Osteoblast (primary cell): ENCODE measurements at places on chromosomes 5 and 9. TPM values are rescaled to one million over a fixed set of nuclear protein-coding genes. Genes with fewer than 3 reads are reported as not detected.

Gene QRFP
- not detected in 2 replicates for total RNA-seq

Gene HMMR
- 2.5 and 2.9 TPM in 2 replicates for total RNA-seq

Gene ENHO
- total RNA-seq, result under 0.01 and 0.29 TPM in 2 replicates

Gene BTNL3
- not detected in 2 replicates for total RNA-seq

Gene MSX2
- 1.5 and 2.2 TPM in 2 replicates for total RNA-seq

Gene SLC9A3
- total RNA-seq, result 1.2 and 1.4 TPM in 2 replicates

Gene DBH
- not detected in 2 replicates for total RNA-seq

Gene PTCD2
- total RNA-seq, result 8.3 and 9.4 TPM in 2 replicates

DNA sequence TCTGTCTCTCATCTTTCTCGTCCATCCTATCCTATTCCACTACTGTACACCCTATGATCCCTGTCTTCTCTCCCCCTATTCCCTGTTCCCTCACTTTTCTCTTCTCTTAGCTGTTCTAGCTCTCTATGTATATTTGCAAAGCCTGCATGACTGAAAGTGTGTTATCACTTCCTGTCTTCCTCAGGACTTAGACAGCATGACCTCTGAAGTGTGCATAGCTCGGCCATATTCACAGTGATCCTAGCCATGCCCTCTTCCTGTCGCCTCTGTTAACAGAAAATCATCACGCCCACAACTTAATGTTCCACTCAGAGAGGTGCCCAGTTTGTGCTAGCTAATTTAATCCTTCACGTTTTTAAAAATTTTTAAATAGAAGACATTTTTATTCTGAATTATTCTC lies 35.8 kb upstream of the CDH6 start:
- no peak for DNase-seq

GRCh38 chr9:506281-506680 lies 291.6 kb downstream of the DOCK8 start:
- DNase-seq, result no peak

GRCh38 chr9:131622523-131622922 lies 77.2 kb downstream of the PRRT1B start:
- DNase-seq, result no peak

DNA sequence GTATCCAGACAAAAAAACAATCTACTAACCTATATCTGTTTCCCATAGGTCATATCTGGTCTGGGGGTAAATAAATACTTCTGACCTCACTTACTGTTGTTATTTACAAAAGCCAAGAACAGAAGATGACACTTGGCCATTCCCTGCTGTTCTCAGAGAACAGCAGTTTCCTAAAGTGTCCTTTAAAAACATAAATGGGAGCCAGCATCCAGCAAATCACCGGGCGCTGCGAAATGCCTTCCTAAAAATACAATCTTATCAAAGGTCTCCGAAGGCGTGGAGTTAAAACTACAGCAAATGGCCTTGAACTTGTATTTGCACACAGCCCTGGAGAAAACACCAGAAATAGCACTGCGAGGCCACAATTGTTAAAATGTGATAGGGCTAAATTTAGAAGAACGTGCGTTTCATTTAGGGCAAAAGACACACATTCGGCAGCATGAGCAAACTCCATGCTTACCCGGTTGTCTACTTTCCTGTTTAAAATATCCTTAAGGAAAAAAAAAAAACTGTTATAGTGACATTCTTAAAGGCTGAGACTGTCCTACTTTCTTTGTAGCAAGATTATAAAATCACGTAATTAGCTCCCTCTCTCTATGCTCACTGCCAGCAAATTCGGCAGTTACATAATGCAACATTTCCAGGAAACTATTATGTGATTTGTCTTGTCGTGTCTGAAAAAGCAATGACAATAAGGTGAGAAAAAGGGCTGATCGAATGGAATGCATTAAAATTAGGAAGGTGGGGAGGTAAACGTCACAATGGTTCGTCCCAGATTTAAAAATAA lies 1.5 kb downstream of the NFIL3 start:
- DNase-seq, result peak; percentile 95

DNA sequence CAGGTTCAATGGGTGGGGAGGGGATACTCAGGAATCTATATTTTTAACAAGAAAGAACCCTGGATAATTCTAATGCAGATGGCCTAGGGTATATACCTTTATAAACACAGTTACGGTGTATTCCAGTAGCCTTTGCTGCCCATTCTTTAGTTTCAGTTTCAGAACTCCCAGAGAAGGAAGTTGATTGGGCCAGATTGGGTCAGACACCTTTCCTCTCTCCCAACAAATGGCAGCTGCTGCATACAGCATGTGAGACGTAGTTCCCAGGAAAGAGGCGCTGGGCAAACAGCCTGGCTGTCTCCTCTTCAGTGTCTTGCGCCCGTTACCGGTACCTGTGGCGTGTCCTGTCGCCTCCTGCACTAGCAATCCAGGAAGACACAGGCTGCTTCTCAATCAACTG lies 20.4 kb downstream of the ACO1 start:
- no peak for DNase-seq

DNA sequence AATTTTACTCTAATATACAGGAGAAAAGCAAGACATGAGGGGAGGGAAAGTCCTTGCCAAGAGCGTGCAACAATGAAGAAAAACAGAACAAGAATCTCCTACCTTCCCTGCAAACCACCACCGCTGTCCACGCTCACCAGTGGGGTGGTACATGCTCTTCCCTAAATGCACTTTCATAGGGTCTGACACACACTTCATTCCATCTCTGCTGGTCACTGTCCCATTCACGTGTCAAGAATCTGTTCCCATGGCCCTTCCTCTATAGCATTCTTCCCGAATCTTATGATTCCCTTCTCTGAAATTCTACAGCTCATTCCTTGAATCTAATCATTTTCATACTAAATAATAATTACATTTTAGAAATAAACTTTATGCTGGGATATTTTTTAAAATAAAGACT lies 11.4 kb upstream of the DNAH5 start:
- no peak for DNase-seq

DNA sequence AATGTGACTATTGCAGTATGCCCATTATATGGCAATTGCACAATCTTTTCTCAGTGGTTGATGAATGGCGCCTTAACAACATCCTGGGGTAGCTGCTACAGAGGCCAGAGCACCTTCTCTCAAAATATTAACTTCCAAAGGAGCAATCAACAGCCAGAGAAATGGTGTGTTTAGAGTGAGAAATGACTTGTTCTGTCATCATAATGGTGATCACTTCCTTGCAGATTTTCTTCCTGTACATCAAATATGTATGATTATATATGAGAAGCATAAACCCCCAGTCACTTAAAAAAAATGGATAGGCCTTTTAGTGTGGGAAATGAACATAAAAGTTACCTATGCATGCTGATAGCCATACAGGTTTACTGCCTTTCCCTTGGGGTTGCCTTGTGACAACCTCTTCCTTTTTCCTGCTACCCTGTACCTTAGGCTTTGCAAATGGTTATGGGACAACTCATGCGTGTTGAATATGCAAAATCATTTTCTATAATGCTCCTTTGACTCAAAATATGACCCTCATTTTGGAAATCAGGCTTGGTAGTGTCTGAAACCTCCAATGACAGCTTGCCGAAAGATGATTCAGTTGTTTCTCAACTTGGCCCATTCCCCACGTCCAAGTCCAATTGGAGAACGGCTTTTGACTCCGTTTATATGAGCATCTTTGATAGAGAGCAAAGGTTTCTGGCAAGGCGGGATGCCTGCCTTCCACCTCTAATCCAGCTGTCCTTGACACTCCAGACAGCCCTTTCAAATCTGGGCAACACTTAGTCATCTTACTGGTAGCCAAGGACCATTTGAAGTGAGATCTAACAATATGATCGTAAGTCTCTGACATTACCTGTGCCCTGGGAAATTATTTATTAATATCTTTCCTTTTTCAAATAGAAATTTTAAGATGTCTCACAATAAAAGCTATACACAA lies 69.3 kb downstream of the SLC1A1 start:
- no peak for DNase-seq

DNA sequence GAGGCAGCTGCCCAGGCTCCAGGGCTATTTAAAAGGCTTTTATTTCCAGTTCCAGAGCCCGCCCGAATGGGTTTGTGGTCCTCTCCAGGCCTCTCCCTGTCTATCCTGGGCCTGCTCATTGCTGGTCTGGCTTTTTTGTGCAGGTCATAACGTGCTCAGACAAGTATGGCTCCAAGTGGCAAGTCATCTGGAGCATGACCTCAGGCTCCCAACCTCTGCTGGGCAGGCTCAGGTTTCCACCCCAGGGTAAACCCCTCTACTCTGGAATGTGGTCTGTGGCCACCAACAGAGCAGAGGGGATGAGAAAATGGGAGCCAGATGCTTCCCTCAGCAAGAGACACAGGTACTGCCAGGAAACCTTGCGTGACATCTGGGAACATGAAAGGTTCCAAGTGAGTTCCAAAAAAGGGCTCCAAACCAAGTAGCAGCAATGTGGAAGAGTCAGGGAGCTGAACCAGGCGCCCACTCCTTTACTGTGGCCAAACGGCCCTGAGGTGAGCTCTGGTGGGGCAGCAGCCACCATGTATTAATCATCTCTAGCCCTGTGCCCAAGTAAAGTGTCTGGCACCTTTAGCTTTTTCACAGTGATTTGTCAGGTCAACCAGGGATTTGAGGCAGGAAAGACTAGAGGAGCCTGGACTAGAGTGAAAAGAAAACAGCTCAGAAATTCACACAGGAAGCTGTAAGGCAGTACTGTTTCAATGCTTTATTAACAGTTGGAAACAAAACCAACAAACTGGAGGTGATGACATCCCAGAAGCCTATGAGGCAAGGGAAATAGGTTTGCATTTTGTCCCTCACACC lies 25.7 kb downstream of the PCDHGC5 start:
- DNase-seq, result peak; percentile 91

GRCh38 chr9:78866207-78867132 lies 569.5 kb downstream of the PSAT1 start:
- DNase-seq, result peak; percentile 58

- no peak for DNase-seq
Observed at GRCh38 chr9:94800424-94801117, 74.1 kb downstream of the AOPEP start.
